Airway epithelial cell (primary cell): ENCODE measurements at places on chromosomes 6 and 20. TPM values are rescaled to one million over a fixed set of nuclear protein-coding genes. Genes with fewer than 3 reads are reported as not detected.

The HMGN4 gene
- total RNA-seq = 49.7 and 62.7 TPM in 2 replicates

The PI3 gene
- 53.8 and 117 TPM in 2 replicates for total RNA-seq

The APOM gene
- 2.3 and 3.9 TPM in 2 replicates for total RNA-seq

The MANEA gene
- 4.4 and 9.2 TPM in 2 replicates for total RNA-seq

The ACTL10 gene
- 2.8 and 3.2 TPM in 2 replicates for total RNA-seq

The BMP7 gene
- 0.33 and 0.49 TPM in 2 replicates for total RNA-seq

The POM121L2 gene
- not detected in 2 replicates for total RNA-seq

The EPHA7 gene
- not detected in 2 replicates for total RNA-seq

The SAMD10 gene
- 11.1 and 11.6 TPM in 2 replicates for total RNA-seq

The SLC35D3 gene
- not detected in 2 replicates for total RNA-seq

The DBNDD2 gene
- 28.2 and 28.3 TPM in 2 replicates for total RNA-seq

The GRM1 gene
- 0.65 TPM in 1 of 2 replicates, not detected in the other for total RNA-seq

The HSD17B8 gene
- total RNA-seq = 28.8 and 35.9 TPM in 2 replicates

The UST gene
- 4.8 and 6.6 TPM in 2 replicates for total RNA-seq
